Kidney (tissue), 22 donors: ENCODE measurements at places on chromosomes 2 and 18.
A peak's percentile ranks its signal among the peaks of the same experiment; 100 is the strongest.

DNA sequence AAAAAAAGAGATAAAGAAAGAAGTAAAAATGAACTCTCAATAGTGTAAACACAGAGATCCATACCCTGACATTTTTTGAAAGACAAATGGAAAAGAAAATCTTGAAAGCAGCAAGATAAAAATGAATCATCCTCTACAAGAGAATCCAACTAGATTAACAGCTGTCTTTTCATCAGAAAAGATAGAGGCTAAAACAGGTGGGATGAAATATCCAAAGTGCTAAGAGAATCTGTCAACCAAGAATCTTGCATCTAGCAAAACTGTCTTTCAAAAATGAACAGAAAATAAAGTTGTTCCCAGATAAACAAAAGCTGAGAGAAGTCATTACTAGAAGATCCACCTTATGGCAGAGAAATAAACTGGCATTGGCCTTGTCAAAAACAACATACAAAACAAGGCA lies 117.3 kb upstream of the MAPRE2 start:
- DNase-seq = no peak

GRCh38 chr2:240632306-240632721 lies 7.0 kb downstream of the GPR35 start:
- DNase-seq = no peak

DNA sequence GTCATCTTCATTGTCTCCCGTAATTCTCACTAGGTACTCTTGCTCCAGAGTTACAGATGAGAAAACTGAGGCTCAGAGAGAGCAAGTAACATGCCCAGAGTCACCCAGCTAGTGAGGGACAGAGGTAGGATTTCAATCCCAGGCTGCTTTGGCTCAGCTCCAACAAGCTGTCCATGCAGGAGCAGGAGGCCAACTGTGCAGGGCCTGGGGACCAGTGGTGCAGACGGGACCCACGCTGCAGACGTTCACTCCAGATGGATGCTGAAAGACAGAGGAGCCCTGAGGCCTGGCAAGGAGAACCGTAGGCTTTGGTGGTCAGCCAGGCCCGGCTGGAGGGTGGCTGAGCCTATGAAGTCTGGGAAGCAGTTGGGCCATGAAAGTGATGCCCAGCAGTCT lies 102.6 kb downstream of the MCFD2 start:
- DNase-seq = peak; percentile 33

- DNase-seq = no peak
These were observed 106.2 kb upstream of the ZFP36L2 start for GRCh38 chr2:43332653-43333052.

DNA sequence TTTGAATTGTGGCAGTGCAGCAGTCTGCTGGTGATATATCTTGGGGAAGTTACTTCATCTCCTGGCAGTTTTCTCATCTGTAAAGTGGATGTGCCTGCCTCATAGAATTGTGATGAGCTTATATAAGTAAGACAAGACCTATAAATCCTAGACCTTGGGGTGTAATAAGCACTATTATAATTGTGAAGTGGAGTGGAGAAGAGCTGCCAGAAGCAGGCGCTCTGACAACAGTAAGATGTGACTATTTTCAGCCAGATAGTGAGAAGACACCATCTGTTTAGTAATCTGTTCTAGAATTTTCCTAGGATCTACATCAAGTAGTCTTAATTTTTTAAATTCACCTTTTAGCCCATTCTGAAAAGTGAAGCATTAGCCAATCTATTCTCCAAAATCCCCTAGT lies 85.6 kb upstream of the TSPYL6 start:
- no peak for DNase-seq

DNA sequence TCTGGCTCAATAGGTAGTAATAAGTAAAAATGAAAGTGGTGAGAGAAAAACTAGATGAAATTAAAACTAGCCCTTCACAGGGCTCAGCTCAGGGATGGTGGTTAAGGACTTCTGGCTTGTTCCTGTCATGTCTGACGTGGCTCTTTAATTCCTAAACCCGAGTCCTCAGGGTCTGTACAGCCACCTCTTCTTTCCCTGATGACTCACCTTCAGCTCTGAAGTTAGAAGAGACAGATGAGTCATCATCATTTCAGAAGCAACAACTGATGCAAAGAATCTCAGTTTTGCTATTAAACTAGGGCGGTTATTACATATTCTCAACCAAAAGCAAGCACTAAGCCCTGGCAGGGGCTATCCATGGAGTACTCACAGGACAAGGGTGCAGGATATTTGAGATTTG lies 24.0 kb upstream of the ITGB6 start:
- DNase-seq = no peak

GRCh38 chr2:181471783-181472182 lies 14.6 kb downstream of the ITGA4 start:
- no peak for DNase-seq

GRCh38 chr2:222904557-222905258 lies 43.9 kb downstream of the ACSL3 start:
- DNase-seq = no peak

- DNase-seq = no peak
These were observed 567 bp downstream of the VWA3B start for GRCh38 chr2:98087447-98088020.

DNA sequence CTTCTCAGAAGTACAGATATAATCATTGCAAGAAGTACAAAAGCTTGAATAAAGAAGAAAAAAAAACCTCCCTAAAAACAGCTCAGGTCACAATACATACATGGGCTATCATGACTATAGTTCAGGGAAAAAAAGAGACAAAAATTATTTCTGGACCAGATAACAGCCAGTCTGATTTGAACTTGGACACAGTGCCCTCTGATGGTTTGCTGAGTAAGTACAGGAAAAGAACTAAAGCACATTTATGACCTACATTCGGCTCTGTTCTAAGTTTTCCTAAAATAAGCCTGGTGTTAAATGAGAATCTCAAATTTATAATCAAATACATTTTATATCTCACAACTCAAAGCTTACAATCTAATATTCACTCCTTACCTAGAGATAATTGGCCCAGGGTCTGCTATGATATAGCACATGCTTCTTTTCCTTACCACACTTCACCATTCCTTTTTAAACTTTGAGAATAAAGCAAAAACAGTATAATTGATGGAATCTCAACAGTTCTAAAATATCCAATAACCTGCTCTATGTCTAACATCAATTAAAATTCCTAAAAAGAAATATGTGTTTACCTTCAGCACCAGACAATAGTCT lies 81.1 kb downstream of the RAPH1 start:
- peak; percentile 71 for DNase-seq

DNA sequence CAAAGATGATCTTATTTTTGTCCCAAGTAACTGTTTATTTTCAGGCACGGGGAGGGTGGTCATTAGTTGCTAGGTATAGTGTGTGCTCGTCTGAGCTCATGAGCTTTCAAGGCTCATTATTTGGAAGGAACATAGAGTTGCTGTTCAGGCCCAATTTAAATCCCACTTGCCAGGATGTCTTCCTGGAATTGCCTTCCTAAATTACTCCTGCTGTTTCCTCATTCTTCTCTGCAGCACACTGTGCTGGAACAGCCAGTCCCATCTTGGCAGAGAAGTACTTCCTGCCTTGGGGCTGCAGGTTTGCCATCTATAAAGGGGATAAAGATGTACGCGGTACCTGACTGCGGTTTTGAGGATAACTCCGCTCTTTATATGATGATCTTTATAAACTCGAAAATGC lies 37.3 kb downstream of the GREB1 start:
- DNase-seq = no peak

DNA sequence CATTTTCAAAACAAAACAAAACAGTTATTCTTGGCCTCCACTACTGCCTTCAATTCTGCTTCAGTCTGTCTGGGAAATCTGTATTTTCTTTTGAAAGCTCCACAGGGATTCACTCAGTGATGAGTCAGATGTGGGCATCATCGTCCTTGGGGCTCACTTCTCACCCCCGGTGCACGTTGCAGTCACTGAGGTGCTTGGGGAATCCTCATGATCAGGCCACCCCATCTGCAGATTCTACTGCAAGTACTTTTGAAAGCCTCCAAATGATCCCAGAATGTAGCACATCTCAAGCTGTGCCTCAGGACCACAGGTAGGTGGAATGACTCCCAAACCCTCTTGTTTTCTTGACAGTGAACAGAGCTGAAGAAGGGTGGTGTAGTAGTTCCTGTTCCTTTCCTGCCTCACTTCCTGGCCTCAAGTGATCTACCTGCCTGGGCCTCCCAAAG lies 34.3 kb downstream of the LPIN2 start:
- no peak for DNase-seq

- no peak for DNase-seq
These were observed 133.7 kb downstream of the RHBDD1 start for GRCh38 chr2:226969417-226970080.

- no peak for DNase-seq
These were observed 30.8 kb downstream of the EN1 start for GRCh38 chr2:118816669-118817068.

DNA sequence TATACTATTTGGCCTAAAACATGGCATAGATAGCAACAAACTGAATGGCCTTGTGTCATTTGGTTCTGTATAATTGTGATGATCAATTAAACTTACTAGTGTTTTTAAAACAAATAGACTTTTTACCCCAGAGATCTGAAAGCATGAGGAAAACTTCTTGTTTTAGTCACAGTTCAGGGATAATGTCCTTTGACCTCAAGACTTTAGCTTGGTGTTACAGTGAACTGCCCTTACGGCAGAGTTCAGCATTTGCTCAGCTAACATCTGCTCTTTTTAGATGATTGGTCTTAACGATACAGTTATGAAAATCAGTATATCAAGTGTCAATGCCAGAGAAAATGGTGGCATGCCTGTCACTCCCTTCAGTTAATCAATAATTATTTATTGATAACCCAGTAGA lies 429.2 kb downstream of the PARD3B start:
- no peak for DNase-seq

DNA sequence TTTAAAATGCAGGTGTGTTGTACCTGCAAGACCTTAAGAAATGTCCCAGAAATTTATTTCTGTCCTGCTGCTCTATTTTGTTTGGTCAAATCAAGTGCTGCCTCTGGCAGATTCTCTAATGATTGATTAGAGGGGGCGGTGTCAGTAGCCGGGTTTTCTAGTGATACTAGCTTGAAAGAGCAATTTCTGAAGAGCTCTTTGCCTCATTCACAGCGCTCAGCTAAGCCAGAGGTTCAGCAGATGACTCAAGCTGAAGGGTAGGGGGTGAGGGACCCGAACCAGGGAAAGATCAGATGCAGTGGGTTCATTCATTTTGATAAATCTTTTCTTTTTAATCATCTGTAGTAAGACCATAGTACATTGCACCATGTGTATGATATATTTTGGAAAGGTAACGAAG lies 15.0 kb downstream of the ZBTB7C start:
- no peak for DNase-seq

GRCh38 chr2:222064286-222064685 lies 234.5 kb downstream of the PAX3 start:
- DNase-seq = no peak

- DNase-seq = no peak
These were observed 42.1 kb downstream of the RNF152 start for GRCh38 chr18:61850756-61851155.

- peak; percentile 51 for DNase-seq
These were observed 48.1 kb downstream of the CYRIA start for GRCh38 chr2:16617282-16618266.

DNA sequence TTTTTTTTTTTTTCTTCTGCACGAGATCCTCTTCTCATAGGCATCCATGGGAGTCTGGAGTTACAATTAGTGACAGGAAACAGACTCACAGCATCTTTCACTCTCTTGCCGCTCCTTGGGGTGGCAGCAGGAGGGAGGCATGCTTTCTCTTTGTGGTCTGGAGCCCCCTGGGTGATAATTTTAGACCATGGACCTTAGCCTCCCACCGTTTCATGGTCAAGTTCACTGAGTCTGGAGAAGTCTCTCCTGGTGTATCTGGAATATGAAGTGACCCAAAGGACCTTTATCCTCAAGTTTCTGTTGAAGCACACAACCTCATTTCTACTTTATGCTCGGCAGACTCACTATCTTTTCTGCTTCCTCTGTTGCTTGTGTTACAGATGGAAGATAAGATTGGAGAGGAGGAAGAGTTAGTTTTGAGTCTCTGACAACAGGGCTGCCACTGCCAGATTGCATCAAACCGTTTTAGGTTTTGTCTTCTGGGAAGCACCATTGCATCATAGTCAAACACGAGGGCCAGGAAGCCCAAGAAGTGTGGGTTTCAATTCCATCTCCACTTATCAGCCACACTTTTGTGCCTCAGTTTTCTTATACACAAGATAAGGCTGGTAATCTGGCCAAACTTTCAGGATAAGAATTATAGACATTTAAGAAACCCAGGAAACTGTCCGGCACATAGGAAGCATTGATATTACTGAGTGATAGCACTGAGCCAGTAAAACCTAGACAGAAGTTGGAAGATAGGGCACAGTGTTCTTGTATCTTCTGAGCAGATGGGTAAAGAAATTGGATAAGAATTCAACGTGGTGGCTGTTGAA lies 62.3 kb downstream of the ADCYAP1 start:
- DNase-seq = no peak

DNA sequence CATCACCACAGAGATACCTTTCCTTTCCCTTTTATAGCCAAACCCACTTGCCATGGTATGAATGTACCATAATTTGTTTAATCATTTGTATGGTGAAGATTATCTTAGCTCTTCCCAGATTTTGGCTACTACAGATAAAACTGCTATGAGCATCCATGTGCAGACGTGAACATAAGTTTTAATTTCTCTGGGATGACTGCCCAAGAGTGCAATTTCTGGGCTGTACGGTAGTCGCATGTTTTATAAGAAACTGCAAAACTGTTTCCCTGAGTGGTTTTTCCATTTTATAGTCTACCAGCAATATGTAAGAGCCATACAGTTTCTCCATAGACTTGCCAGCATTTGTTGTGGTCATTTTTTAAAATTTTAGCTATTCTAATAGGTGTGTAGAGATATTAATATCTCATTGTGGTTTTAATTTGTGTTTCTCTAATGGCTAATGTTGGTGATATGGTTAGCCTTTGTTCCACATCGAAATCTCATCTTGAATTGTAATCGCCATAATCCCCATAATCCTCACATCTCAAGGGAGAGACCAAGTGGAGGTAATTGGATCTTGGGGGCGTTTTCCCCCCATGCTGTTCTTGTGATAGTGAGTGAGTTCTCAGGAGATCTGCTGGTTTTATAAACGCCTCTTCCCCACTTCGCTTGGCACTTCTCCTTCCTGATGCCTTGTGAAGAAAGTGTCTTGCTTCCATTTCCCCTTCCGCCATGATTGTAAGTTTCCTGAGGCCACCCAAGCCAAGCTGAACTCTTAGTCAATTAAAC lies 628.5 kb upstream of the KLHL29 start:
- no peak for DNase-seq

DNA sequence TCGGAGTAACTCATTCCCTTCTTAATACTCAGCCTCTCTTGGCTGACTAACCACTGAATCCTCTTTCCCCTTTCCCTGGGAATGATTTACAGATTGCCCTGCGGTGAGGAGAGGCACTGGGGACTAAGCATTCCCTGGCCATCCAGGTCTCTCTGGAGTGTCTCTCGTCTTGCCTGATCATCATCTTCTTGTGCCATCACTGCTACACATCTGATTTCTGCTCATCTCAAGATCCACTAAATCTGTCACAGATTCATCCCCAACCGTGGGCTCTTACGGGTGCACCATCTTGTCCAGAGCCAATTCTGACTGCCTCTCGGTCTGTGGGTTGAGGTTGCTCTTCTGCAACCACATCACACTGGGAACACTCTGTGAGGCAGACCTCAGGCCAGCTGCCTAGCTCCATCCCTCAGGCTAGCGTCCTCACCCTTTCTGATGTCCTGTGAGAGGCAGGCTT lies 12.0 kb downstream of the SFTPB start:
- no peak for DNase-seq
